ENCODE measurements at places on chromosomes 5 and 9.
A peak's percentile ranks its signal among the peaks of the same experiment; 100 is the strongest.

DNA sequence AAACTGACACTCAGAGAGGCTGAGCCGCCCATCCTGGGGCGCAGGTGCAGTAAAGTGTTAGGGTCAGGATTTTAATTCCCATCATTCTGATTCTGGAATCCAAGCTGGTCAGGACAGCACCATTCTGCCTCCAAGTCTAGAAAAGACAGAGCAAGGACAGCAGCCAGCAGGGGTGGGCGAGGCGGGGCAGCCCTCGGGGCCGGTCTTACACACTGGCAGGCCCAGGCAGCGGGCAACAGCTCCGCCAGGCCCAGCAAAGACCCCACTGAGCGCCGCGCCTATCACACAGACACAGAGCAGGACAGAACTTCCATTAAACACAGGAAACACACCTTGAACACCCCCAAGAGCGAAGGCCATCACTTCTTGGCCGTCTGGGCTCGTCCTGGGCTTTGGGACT lies 66.5 kb upstream of the RXRA start:
- no peak for ATAC-seq

- no peak for ATAC-seq
Observed at GRCh38 chr5:154756009-154756867, 1.1 kb downstream of the LARP1 start.

DNA sequence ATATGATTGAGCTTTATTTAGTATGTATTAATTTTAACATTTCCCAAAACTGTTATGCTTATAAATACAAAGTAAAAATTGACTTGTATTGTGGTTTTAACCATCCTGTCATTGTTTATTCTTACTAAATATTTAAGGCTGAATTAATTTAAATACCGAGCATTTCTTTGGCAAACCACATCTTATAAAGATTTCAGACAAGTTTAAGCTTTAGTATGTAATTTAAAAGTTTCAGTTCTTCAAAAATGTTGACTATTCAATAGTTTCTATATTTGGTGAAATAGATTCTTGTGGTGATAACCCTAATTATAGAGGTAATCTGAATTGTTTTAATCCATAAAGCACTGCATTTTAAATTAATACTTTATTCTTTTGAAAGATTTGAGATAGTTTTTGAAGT lies 65.5 kb downstream of the CCNH start:
- no peak for ATAC-seq

DNA sequence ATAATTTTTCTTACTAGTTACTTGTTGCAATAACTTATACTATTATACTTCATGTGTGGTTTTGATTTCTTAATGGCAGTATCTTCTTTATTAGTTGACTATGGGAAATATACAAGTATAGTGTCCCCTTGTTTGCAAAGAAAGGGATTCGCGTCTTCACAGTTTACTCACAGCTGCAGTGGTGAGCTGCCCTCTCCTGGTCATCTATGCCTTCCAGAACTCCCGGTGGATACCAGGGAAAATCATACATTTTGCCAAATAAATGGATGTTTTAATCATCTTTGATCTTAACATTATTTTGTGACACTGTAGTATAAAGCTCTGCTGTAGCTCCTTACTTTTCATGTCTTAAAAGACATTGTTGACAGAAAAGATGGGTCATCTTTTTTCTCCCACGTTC lies 142.0 kb downstream of the ZCCHC7 start:
- no peak for ATAC-seq

DNA sequence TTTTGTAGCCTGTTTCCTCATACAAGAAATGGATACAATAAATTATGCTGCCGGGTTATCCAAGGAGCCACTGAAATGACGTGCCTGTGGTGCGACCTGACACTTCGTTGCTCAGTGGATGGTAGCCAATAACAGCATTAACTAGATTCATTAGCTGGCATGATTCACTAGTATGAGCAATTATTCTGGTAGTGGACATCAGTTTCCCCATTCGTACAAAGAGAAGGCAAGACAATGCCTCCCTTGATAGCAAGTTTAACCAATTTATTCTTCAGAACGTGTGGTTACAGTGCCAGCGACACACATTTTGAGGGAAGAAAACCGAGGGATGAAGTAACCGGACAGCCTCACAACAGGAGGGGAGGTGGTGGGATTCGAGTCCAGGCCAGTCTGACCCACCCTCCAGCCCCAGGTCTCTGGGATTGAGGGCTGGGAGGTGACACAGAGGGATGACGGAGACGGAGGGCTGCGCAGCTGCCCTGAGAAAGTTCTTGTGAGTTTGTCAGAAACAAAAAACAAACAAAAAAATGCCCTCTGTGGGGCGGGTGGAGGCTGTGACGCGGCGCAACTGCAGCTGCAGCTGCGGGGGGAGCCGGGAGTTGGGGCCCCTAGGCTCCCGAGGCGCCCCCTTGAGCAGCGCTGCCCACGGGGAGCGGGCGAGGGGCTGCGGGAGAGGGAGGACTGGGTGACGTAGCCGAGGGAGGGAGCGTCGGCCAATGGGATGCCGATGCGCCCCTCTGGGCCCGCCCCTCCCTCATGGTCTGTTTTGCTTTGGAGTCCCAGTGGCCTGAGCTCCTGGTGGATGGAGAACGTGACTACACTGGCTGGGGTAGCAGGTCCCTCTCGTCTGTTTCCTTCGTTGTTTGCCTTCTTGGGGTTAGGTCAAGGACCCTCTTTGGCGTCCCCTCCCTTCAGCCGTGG lies 10.9 kb downstream of the LHX2 start:
- ATAC-seq, result no peak

DNA sequence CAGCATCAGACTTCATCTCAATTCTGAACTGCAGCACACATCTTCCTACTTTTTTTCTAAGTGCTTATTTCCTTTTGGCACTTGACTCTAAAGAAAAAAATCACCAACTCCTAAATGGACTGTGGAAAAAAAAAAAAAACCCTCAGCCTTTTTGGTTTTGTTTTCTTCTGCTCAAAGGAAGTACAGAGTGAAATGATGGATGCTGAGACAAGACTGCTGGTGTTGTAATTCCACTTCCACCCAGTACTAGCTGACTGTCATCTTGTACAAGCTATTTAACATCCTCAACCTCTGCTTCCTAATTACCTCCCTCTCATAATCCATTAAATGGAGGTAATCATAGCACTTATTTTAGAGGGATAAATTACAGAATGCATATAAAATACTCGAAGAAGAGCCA lies 171.5 kb upstream of the GNA14 start:
- no peak for ATAC-seq

DNA sequence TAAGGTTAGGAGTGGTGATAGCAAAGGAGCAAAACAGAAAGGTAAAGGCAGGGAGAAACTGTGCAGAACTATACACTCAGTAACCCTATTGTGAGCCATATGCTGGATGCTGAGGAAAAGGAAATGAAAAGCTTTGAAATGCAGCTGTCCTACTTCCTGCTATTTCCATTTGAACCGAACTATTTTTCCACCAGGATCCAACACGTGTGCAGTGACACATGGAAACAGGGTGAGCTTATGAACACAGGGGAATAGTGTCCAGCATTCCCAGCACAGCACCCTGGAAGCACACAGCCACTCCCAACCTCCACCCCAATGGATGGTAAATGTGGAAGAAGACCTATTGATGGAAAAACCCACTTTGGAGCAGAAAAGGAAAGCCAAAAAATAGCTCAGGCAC lies 69.0 kb upstream of the SLC12A2 start:
- ATAC-seq, result no peak

- ATAC-seq, result no peak
Observed at GRCh38 chr5:32083981-32084430, 90.1 kb downstream of the GOLPH3 start.

GRCh38 chr5:320524-321229 lies 837 bp upstream of the AHRR start:
- ATAC-seq, result no peak

DNA sequence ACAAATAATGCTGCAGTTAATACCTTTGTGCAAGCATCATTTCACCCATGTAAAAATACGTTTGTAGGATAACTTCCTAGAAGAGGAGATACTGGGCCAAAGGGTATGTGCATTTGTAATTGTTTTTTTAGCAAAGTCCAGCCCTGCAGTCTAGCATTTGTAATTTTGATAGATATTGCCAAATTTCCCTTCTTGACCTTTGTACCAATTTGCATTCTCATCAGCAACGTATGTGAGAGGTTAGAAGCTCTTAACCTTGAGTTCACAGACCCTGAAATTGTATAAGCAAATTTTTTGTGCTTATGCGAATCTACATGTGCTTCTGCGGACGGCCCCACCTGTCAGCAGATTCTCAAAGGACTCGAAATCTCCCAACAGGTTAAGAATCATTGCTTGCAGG lies 18.6 kb upstream of the TOMM5 start:
- ATAC-seq, result no peak

- ATAC-seq, result no peak
Observed at GRCh38 chr5:147052519-147052918, 174.0 kb upstream of the PPP2R2B start.

DNA sequence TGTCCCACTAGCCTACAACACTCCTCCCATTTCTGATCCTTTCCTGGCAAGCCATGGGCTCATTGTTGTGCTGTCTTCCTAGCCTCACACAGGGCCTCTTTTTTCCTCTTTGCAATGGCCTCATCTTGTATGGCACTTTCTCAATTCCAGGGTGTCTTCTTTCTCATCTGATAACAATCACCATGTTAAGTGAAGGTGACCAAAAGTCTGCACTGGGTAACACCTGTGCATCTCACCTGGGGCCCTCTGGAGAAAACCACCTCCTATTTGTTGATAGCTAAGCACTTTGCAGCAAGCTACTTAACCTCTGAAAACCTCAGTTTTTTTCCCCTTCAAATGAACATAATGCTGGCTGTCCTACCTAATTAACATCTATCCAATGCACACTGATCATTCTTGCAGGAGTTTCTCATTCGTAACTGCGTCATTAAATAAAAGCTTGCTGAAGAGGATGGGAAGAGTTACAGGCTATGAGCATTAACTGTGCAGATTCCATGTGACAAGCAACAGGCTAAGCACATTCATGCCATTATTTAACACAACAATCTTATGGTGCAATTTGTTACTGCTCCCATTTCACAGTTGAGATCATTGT lies 60.1 kb upstream of the STK32A start:
- no peak for ATAC-seq

GRCh38 chr9:89444274-89444673 lies 53.6 kb downstream of the SEMA4D start:
- no peak for ATAC-seq

GRCh38 chr9:110146373-110146772 lies 61.6 kb downstream of the C9orf152 start:
- ATAC-seq, result no peak

DNA sequence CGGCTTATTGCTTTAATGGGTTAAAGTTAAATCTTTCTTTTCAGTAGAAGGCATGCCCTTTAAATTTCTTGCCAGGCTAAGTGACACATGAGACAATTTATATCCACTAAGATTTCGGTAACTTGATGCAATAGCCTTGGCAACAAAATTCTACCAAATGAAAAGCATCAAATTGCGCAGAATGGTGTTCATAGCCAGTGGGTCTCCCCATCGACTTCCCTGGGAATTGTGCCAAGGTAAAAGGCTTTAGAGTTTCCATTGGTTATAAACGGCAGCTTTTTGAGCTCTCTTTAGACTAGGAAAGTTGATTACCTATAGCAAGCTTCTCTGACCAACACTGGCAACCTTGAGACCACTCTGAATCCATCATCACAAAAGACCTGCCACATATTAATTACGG lies 358.4 kb downstream of the ARRDC3 start:
- ATAC-seq, result no peak

GRCh38 chr5:138466125-138466899 lies 1.0 kb downstream of the EGR1 start:
- ATAC-seq, result no peak

DNA sequence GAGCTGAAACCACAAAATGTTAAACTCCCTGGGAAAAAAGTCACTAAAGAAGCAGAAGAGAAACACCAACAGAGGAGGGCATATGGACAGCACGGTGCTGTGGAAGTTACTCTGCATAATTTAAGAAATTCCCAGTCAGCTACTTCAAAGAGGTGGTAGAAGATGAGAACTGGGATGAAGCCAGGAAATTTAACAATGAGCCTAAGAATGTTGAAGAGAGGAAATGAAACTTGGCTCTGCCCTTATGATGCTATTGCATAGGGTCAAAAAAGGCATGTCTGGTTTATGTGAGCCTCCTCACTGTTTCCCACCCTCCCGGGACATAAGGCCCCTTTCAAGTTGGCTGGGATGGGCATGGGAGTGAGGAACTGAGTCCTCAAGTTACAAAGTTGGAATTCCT lies 25.4 kb upstream of the SNX18 start:
- no peak for ATAC-seq

DNA sequence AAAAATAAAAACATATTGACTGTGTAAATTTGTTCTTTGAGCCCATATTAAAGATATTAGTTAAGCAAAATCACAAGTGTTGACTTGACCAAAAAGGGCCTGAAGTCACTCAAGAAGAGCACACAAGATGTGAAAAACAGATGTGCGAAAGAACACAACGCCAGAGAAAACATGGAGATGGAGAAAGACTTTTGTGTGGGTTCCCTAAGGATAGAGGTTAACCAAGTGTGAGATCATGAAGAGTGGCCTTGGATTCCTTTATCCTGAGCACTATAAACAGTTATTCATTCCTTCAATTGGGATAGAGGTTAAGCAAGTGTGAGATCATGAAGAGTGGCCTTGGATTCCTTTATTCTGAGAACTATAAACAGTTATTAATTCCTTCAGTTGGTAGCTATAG lies 361.8 kb downstream of the CDH18 start:
- no peak for ATAC-seq

- ATAC-seq, result no peak
Observed at GRCh38 chr5:89064736-89065135, 181.8 kb upstream of the MEF2C start.

- ATAC-seq, result peak; percentile 54
Observed at GRCh38 chr9:2816476-2817141, 27.3 kb downstream of the PUM3 start.

DNA sequence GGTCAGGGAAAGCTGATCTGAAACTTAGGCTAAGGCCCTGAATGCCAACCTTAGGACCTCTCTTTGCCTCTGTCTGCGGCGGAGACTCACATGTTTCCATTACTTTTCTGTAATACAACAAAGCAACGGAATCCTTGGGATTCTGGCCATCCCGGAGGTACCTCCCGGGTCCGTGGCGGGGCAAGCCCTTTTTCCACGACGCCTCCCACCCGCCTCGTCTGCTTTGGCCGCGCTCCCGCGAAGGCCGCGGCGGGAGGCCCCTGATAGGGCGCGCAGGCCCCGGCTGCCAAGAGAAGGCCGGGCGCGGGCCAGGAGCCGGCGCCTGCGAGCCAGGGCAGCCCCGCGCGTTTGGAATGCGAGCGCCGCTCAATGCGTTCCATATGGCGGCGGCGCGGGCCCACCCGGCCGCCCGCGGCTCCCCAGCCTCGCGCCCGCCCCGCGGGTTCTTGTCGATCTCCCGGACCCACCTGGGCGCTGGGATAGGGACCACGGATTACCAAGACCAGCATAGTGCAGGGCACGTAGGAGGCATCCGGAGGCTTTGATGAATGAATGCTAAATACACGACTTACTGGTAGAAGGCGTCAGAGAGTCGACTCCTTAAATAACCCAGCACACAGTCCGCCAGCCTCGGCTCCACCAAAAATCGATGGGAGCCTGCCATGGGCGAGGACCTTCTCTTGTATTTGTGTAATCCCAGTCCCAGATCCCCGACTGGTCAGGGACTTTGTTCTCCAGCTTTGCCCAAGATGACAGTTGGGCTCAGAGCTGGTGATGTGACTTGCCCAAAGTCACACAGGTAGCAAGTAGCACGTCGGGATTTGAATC lies 17.5 kb upstream of the PHF19 start:
- ATAC-seq, result peak; percentile 47

- no peak for ATAC-seq
Observed at GRCh38 chr5:67052034-67052433, 144.6 kb downstream of the CD180 start.

GRCh38 chr9:38686933-38687332 lies 33.0 kb downstream of the FAM240B start:
- ATAC-seq, result no peak

All from esophagus mucosa (tissue), 1 donor.